ENCODE measurements at places on chromosomes 12 and 14.

- no peak for DNase-seq
Measured at GRCh38 chr14:35471803-35472202, 62.2 kb upstream of the INSM2 start.

- peak; percentile 24 for DNase-seq
Measured at GRCh38 chr14:95901054-95901453, 24.4 kb downstream of the TUNAR start.

DNA sequence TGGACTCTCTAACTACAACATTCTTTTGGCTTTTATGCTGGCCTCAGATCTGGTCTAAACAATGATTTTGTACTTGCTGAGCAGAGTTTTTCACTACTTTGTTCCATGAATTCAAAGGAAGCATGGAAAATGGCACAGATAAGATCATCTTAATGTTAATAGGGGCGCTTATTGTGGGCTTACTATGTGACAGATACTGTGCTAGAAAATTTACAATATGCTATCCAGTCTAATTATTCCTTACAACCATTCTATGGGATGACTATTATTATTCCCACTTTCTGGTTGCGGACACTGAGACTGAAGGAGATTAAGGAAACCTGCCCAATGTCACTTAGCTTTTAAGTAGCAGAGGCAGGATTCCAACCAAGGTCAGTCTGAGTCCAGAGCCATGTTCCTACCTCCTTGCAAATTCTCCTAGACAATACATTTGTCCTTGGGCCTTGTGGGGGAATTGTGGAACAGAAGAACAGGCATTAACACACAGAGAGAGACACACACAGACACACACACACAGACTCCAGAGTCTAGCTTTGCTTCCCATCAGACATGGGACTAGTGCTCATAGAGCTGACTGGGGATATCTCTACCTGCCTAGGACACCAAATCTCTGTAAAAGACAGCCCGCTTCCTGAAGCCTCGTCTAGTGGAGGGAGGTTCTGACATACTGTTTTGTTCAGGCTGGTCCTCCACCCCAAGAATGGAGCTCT lies 107.7 kb downstream of the SLC38A1 start:
- no peak for DNase-seq

GRCh38 chr14:25521616-25522015 lies 471.7 kb upstream of the STXBP6 start:
- no peak for DNase-seq

DNA sequence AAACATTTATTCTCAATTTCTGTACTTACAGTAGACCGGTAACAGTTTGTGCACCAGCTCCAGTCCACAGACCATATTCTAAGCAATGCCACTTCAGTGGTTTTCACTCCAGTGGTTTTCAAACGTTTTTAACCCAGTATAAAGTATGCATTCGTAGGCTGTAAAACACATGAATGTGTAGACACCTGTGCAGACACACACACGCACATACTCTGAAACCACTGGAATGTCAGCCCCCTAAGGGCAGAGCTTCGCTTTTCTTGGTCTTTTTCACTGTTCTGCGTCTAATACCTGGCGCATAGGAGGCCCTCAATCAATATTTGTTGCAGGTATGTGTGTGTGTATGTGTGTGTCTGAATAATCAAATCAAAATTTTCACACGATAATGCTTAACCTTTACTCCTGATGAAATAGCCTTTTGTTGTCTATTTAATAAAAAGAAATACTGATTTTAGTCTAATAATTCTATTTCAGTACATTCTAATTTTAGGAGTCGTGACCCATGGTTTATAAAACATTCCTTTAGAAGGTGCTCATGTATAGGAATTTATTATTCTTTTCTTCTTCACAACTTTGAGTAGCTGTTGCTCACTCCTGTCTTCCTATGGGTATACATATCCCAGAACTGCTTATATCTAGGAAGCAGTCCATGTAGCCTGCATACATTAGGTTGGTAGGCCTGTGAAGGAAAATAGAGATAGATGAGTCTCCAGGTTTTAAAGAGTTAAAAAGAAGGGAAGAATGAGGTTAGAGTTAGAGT lies 73.6 kb upstream of the REP15 start:
- DNase-seq = no peak

- no peak for DNase-seq
Measured at GRCh38 chr14:95326987-95327386, 7.3 kb upstream of the CLMN start.

- no peak for DNase-seq
Measured at GRCh38 chr12:546920-547845, 87.4 kb downstream of the B4GALNT3 start.

DNA sequence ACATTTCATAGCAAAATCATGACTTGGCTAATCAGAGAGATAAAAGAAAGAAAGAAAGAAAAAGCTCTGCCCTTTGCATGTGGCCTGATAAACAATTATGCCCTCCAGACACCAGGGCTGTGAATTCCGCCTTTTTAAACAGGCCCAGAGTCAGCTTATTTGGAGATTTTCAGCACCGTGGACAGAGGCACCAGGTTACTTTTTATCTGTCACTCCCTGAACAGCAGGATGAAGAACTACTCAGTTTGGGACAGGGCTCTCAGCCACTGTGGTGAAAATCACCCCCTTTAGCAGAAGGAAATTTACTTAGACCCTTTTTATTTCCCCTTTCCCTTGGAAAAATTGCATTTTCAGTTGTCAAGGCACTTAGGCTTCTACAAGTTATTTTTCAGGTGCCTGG lies 359.9 kb downstream of the NRXN3 start:
- no peak for DNase-seq

GRCh38 chr14:85038526-85039352 lies 491.2 kb upstream of the FLRT2 start:
- no peak for DNase-seq

GRCh38 chr12:54415221-54415929 lies 3.7 kb downstream of the ITGA5 start:
- peak; percentile 60 for DNase-seq

DNA sequence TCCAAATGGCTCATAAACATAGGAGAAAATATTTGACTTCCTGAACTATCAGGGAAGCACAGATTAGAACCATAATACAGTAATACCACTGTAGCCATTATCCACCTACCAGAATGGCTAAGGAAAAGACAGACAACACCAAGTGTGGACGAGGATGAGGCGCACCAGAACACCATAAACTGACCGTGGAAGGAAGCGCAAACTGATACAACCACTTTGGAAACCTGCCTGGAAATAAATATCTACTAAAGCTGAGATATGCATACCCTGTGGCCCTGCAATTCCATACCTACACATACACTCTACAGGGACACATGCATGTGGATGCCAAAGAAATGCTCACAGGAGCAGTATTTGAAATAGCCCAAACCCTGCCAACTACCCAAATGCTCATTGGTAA lies 60.3 kb downstream of the RBM19 start:
- no peak for DNase-seq

DNA sequence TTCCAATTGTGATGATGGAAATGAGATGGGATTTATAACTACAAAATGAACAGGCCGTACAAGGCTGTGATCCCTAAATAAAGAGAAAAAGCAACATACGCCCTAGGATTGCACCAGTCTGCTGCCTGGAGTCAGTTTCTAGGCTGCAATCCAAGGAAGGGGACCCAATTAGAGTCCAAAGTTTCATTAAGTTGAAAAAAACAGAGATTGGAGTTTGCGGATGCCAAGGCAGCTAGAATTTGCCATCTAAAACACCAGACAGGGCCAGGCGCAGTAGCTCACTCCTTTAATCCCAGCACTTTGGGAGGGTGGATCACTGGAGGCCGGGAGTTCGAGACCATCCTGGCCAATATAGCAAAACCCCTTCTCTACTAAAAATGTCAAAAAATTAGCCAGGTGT lies 661.0 kb downstream of the RPS29 start:
- no peak for DNase-seq

DNA sequence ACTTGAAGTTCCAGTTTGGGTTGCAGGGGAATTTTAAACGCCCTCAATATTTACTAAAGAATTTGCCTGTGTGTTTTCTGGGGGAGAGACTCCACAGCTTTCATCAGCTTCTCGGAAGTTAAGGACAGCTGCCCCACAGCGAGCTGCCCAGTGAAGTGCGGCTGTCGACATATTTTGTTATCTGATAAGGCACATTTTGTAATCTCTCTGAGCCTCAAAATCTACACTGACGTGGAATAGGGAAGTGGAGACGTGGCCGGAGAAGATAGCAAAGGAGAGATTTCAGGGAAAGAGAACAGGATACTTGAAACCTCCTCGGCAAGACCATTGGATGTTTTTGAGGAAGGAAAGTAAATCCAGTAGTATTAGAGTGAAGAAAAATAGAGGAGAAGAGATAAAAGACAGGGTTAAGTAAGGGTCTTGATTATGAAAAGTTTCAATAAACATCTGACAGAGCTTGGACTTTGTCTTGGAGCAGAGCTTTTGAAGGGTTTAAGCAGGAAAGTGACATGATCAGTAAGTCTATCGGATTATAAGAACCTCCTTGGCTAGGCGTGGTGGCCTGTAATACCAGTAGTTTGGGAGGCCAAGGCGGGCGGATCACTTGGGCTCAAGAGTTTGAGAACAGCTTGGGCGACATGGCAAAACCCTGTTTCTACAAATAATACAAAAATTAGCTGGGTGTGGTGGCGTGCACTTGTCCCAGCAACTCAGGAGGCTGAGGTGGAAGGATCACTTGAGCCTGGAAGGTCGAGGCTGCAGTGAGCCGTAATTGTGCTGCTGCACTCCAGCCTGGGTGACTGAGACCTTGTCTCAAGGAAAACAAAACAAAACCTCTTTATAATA lies 1.1 kb downstream of the POLR3B start:
- no peak for DNase-seq

DNA sequence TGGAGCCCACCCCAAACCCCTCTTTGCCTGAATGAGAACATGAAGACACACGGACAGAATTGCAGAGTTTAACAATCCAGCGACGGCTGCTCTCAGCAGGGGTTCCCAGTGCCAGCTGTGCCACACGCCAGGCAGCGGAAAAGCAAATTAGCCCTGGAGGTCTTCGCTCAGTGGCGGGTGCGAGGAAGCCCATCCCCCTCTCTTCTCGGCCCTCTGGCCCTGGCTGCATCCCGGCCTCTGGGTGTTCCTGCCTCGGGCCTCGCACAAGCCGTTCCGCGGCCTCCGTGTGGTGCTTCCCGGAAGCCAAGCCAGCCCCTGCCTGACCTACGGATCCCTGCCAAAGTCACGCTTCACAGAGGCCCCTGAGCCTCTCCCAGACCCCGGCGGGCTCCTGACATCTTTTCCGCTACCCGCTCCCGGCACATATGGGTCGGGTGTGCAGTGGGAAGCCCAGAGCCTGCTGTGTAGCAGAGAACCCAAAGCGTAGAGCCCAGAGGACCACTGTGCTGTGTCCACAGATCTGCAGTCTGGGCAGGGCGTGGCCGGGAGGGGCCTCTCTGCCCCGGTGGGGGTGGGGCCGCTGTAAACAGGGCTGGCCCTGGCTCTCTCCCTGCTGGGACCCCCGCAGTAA lies 70.7 kb upstream of the GALNT9 start:
- peak; percentile 38 for DNase-seq

- DNase-seq = no peak
Measured at GRCh38 chr14:59276235-59276634, 87.8 kb downstream of the DAAM1 start.

- DNase-seq = no peak
Measured at GRCh38 chr14:69214393-69214792, 23.1 kb downstream of the EXD2 start.

DNA sequence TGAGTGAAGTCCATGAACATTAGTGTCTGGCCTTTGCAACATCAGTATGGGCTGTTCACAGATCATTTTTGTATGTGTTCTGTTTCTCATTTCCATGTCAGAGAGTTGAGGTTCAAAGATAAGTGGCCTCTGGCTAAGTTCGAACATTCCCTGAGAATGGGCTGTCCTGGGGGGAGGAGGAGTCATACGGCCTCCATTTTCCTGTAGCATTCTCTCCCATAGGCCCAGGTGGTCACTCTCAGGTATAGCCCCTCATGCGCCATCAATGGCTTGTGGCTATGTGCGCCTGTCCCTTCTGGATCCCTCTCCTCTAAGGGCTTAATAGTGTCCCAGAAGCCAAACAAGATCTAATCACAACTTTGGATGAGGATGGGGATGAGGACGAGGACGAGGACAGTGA lies 165.0 kb downstream of the PAX9 start:
- DNase-seq = no peak

GRCh38 chr14:20403521-20403920 lies 9.8 kb downstream of the TEP1 start:
- DNase-seq = no peak

GRCh38 chr12:607541-608001 lies 55.7 kb downstream of the NINJ2 start:
- DNase-seq = no peak

GRCh38 chr14:87829543-87829942 lies 163.4 kb downstream of the GALC start:
- no peak for DNase-seq

All from suprapubic skin (tissue), 4 donors.